Activated CD4-positive, alpha-beta T cell treated with anti-CD3 and anti-CD28 coated beads for 24 hours (primary cell): ENCODE measurements at places on chromosomes 5 and 9.
A peak's percentile ranks its signal among the peaks of the same experiment; 100 is the strongest.

GRCh38 chr5:146785065-146785464 lies 93.5 kb downstream of the PPP2R2B start:
- DNase-seq: no peak

- no peak for DNase-seq
Observed at GRCh38 chr9:107794259-107794658, 304.7 kb upstream of the KLF4 start.

DNA sequence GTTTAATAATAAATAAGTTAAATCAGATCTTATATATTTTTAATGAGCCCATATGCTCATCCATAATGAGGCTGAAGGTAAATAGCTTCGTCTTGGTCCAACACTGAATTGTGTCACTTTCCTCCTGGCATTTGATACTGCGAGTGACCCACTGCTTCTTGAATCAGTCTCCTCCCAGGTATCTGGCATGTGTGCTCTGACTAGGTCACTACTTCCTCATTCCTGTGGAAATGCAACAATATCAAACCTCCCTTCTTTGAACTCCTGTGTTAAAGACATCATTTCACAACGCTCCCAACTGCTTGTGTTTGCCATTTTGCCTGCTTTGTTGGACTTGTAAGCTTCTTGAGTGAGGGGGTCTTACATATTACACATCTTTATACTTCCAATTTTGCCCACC lies 157.7 kb downstream of the SLC24A2 start:
- no peak for DNase-seq

DNA sequence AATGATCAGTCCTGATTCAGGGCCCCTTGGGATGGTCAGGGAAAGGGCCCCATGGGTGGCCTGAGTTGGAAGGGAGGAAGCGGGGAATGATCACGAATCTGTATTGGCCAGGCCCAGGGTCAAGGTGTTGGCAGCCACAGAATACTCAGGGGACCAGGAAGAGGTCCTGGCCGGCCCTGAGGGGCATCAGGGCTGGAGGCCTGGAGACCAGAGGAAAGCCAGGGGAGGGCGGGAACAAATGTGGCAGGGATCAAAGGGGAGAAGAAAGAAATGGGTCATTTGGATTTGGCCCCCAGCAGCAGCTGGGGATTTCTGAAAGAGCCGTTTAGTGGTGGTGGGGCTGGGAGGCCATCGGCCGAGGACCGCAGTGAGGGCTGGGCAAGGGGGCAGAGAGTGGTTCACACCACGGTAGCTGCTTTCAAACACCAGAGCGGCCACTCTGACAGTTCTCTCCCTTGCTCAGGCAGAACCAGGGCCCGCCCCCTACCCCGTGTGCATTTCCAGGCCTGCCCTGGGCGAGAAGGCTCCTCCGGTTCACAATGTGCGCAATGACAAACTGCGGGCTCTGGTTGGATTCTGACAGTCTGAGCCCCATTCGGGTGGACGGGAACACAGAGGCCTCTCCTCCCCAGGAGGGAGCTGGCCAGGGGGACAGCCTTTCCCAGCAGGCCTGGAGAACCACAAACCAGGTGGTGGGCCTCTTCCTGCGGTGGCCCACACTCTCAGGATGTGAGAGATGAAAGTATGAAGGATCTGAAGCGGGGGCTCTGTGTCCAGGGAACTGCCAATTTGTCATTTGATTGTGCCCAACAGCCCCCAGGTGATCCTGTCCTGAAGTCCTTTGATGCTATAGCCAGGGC lies 220.3 kb upstream of the IER5L start:
- no peak for DNase-seq

DNA sequence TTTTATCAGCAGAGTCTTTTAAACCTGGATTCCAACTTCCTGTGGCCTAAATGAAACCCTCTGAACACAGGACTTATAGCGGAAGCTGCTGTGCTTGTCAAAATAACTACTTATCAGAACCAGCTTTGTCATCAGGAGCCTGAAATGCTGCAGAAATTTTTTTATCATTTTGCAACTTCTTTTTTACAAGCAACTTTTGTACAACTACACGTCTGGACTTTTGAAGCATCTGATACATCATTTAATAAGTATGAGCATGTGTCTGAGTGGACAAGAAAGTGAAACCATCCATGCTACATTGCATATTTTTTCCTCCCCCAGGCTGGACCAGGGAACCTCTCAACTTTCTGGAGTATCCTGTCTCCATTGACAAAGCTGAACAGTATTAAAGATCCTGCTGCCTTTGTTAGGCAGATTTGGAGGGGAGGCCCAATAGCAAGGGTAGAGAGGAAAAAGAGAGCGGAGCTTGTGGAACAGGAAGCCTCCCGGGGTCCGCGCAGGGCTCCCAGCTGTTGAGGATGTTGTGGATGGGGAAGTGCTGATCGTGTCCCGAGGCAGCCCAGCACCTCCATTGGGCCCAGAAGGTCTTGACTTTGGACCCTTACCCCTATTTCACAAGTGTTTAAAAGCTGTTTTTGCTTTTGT lies 196.6 kb downstream of the MSX2 start:
- no peak for DNase-seq

DNA sequence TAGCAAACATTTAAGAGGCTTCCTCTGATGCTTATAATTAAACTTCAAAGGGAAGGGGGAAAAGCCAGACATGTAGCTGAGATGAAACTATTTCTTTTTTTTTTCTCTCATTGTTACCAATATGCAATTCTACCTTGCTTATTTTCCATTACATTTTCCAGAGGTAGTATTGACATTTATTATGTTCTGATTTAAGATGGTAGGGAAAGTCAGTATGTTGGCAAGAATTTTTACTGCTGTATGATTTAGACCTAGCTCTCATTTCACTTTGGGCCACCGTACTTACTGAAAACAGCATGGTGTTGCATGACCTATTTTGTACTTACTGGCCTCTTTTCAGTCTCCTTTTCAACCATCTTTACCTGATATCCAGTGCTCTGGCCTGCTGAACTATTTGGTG lies 9.6 kb upstream of the SPINK6 start:
- no peak for DNase-seq

GRCh38 chr9:20242510-20243189 lies 379.6 kb downstream of the MLLT3 start:
- DNase-seq: peak; percentile 8

- no peak for DNase-seq
Observed at GRCh38 chr9:5787759-5788302, 45.1 kb downstream of the ERMP1 start.

DNA sequence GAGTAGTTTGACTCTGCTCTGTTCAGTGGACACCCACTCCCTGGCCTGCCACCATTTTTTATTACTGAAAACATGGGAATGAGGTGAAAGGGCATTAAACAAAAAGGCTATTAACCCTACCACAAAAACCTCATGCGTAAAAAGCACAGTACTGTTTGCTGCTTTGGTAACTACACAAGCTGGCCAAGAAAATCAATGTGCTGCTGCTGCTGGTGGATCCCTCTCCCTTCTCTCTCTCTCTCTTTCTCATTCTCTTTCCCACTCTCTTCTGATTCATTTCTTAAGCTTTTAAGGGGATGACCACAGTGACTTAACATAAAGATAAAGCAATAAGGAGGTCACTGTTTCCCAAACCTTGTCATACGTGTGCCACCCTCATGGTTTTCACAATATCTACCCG lies 183.2 kb upstream of the TBC1D2 start:
- no peak for DNase-seq

GRCh38 chr5:43563321-43563720 lies 6.4 kb upstream of the PAIP1 start:
- no peak for DNase-seq

GRCh38 chr5:16617274-16617968 lies 624 bp upstream of the RETREG1 start:
- peak; percentile 29 for DNase-seq

GRCh38 chr5:61435368-61435767 lies 103.3 kb downstream of the ZSWIM6 start:
- no peak for DNase-seq

DNA sequence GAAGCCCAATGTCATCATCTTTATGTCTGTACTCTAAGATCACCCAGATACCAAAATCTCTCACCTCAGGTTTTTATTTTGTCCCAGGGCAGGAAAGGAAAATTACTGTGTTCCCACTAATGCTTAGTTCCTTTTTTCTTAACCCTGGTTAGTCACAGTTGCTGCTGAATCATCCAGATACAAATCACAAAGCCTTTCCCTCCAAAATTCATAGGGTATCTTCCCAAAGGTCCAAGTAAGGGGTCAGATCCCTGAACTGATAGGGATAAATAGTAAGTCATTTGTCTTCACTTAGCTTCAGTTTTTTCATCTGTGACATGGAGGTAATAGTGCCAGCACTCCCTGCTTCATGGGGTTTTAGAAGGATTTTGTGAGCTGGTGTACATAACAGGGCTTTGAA lies 2.2 kb downstream of the PLCXD3 start:
- no peak for DNase-seq

- no peak for DNase-seq
Observed at GRCh38 chr9:89885156-89885555, 280.3 kb downstream of the GADD45G start.

GRCh38 chr5:150320044-150320613 lies 17.4 kb upstream of the ARSI start:
- DNase-seq: no peak

GRCh38 chr9:116152390-116152789 lies 1.2 kb upstream of the PAPPA start:
- no peak for DNase-seq

GRCh38 chr9:96071076-96071814 lies 195.8 kb downstream of the ERCC6L2 start:
- DNase-seq: no peak

GRCh38 chr5:29379619-29380018 lies 1813.9 kb upstream of the CDH6 start:
- DNase-seq: no peak

DNA sequence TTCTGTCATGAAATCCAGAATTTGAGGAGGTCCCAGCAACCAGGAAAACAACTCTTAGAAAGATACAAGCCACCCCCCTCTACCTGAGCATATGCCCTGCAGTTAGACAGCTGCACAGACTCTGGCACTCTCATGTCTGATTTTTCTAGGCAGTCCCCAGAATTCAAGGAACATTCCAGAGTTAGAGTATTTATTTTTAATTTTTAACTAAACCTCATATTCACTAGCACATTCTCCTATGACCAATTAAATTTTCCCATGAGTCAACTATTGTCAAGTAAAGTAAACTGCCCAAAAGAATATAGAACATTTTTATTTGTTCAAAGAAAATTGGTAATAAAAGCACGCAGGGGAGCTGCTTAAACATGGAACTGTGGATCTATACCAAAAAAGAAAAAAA lies 490.5 kb upstream of the SEMA6A start:
- no peak for DNase-seq

DNA sequence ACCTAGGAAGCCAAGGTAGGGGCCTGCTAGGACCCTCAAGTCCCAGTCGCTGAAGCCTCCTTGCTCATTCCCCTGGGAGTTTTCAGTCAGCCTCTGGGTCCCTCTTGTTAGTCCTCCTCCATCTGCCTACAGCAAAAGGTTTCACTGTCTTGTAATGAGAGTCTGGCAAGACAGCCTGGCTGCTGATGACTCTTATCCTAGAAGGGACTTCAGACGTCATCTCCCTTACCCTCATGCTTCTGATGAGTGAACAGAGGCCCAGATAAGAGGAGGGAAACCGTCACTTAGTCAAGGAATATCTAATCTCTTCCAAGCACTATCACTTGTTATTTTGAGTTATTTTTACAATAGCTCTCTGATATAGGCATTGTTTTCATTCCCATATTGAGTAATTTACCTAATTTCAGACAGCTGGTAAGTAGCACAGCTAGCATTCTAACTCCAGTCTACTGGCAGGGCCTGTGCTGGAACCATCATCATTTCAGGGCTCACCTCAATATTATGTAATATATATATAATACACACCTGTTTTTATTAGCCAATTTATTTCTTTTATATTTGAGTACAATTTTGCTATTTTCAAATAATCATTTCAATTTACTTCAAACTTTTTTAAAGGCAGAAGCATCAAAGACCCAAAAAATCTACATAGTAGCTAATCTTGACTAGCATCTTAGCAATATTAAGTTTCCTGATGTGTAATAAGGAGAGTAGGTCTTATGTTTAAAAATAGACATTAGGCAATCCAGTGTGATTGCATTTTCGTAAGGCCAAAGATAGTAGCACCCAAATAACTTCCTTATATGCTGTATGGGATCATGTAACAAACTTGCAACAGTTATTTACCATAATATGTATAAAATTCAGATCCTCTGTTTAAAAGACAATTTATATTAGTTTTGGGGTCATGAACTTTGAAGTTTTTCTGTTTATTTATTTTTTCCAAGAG lies 7.9 kb downstream of the CMYA5 start:
- DNase-seq: no peak

- no peak for DNase-seq
Observed at GRCh38 chr9:118967901-118968300, 401.3 kb downstream of the BRINP1 start.

DNA sequence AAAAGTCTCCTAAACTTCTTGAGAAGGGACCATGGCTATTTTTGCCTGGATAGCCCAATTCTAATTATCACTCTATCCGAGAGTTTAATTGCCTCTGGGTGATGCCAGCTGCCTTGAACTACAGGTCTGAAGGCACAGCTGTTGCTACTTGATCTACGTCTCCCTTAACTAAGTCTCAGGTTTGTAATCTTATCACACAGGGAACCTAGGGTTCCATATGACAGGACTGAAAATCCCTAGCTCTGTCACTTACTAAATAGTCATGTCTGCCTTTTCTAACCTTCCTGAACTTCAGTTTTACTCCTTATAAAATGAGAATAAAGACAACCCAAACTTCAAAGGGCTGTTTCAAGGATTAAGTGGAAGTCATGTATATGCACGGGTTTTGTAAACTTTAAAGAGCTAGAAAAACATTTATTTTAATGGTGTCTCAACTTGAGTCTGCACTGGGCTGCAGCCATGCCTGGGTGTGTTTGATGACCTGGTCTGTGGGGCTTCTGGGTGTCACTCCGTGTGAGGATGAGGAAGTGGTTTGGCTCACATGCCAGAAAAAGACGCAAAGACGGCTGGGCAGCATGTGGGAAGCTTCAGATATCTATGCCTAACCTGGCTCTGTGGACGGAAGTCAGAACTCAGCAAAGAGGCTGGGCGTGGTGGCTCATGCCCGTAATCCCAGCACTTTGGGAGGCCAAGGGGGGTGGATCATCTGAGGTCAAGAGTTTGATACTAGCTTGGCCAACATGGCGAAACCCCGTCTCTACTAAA lies 129.3 kb upstream of the SLC44A1 start:
- no peak for DNase-seq

DNA sequence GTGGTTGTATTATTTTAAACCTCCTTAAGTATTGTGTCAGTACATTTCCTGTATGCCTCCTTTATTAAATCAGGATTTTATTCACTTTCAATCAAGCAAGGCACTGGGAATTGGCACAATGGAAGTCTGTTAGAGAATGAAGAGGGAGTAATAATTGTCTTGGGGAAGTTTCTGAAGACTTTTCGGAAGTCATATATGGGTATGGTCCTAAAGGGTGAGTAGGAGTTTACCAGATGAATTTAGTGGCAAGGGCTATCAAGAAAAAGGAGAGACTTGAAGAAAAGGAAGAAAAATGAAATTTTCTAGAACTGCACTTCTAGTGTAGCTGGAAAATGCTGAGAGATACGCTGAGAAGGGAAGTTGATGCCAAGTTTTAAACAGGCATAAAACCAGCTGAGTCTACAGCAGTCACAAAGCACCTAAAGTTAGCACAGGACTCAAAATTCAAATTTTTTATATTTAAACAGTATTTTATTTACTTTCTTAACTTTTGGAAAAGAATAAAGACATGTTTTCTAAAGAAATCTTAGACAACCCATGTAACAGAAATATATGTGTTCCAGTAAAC lies 184.9 kb downstream of the SMC2 start:
- DNase-seq: no peak

GRCh38 chr5:128626536-128627090 lies 88.6 kb upstream of the FBN2 start:
- DNase-seq: no peak
